ENCODE measurements at places on chromosomes 4 and X.
A peak's percentile ranks its signal among the peaks of the same experiment; 100 is the strongest.

DNA sequence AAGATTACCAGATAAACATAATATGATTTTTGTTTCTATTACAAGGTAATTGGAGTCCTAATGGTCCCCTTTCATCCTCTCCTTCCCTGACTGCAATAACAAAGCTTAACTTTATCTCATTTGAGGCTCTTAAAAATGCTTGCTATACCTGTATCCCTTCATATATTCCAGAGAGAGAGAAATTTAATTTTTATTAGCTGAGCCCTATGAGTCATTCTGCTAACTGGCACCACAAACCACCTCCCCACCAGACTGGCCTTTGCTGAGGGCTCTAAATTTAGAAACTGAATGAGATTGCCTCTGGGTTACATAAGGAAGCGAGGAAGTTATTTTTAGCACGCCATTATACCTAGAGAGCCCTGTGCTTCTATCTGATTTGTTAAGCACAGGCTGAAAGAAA lies 27.4 kb downstream of the CBLL2 start:
- peak; percentile 11 for DNase-seq

DNA sequence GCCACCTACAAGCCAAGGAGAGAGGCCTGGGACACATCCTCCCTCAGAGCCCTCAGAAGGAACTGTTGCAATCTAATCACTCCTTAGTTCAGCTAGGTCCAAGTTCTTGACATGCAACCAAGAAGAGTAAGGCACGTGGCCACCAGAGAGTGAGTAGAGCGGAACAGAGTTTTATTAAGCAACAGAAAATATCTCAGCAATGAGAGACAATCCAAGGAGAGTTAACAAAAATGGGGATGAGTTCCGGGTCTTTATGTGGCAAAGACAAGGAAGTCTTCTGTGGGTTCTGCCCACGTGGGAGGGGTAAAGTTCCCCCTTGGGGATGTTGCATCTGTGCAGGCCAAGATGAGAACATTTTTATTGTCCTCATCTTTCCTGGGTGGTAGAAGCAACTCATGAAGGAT lies 38.5 kb upstream of the PROM1 start:
- no peak for DNase-seq

DNA sequence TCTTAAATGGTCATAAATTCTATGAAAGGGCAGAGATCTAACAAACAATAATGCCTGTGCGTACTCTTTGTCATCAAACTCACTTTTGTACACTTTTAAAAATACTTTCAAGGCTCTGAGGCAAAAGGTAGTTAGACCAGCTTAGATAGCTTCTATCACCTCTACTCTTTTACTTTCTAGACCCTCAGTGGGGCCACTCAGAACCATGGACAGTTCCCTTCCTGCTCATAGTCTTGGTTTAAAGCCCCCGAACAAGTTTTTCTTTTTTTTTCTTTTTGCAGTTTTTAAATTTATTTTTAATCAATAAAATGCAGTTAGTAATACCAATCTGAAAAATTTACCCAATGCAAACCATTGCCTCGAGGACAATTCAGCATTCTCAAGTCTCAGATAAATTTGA lies 460.5 kb upstream of the CNKSR2 start:
- DNase-seq: no peak

- no peak for DNase-seq
These were observed 15.2 kb downstream of the BLTP1 start for GRCh38 chr4:122167369-122167768.

DNA sequence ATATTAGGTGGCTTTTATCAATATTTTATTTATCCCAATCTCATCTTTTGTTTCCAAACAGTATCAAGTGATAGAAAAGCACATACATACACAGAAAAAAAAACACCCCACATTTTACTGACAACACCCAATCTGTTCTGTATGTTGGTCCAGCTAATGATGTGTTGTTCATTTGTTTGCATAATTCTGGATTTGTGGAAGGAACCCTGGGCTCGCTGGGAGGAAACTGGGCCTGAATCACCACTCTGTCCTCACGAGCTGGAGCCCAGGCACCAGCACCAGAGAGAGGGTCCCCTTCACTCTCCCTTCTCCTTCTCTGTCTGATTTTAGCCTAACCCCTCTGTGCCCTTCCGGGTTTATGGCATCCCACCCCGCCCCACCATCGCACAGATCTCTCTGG lies 79.8 kb downstream of the PSAPL1 start:
- DNase-seq: no peak

- no peak for DNase-seq
These were observed 92.2 kb downstream of the DCTD start for GRCh38 chr4:182825003-182825402.

DNA sequence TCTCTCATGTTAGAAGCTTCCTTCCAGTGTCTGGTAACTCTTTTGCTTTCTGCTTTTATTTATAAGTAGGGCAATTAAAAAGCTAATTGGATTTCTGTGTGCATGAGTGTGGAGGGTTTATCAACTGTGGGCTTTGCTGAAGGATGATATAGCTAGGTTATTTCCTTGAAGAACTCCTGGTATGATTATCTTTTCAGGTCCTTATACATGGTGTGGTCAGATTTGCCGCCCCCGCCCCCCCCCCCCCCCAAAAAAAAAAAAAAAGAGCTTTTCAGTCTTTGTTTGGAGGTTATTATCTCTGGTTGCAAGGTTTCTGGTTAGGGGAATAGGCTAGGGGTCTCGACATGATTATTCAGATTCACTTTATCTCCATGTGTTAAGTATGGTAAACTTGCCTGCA lies 35.9 kb downstream of the MOB1B start:
- no peak for DNase-seq

- DNase-seq: no peak
These were observed 325.0 kb downstream of the RAB28 start for GRCh38 chr4:13159041-13159620.

DNA sequence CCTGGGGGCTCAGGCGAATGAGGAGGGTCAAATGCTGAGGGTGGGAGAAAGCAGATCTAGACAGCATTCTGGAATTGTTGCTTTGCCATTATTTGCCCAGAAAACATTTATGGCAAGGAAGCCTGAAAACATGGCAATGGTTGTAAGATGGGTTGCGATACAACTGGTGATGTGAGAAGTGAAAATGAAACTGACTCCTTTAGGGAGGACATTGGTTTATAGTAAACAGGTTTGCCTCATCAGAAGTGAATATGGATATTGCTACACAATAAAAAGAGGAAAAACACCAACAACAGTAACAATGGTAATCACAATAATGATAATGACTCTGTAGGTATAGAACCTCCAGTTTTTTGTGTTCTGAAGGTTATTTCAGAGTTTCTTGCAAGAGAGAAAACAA lies 107.0 kb upstream of the TBC1D9 start:
- DNase-seq: no peak

DNA sequence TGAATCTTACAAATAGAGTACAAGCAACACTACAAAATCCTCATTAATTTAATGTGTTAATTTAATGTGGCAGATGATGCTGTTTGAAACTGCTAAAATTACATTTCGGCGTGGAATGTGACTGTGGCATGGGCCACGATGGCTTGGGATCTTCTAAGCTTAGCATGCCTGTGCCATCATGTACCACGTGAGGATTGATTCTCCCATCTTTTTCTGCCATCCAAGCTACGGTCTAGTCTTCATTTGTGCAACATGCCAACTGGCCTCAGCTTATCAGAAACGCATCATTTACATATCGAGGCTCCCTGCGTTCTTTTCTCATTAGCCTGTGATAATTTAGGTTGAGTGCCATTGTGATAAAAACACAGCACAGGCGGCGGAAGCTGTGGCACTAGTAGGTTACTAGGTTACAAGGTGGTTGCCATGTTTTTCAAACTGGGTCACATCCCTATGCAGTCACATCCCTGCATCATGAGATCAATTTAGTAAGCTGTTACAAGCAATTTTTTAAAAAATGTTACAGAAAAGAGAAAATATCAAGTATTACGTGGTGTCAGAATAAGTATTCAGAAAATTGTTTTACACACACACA lies 189.9 kb upstream of the RBPJ start:
- DNase-seq: no peak

- no peak for DNase-seq
These were observed 625.5 kb downstream of the TLL1 start for GRCh38 chr4:166498546-166498945.

DNA sequence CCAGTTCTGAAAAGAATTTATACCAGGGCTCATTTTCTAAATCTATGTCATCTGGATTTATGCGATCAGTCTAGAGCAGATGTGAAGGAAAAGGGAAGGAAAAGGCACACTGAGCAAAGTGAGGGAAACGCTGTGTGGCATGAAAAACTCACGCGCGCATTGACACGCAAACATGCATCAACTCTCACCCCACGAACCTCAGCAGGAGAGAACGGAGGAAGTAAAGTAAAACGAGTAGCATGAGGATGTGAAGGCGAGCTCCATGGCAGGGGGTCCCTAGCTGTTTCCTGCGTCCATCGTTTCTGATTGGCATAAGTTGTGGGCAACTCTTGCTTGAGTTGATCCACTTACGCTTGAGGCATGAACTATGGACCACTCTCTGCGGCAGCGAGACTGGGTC lies 102.8 kb upstream of the PDLIM3 start:
- DNase-seq: no peak

- no peak for DNase-seq
These were observed 17.8 kb downstream of the JADE1 start for GRCh38 chr4:128827296-128827695.

- DNase-seq: peak; percentile 76
These were observed 6.8 kb upstream of the SASH3 start for GRCh38 chrX:129772796-129773431.

GRCh38 chr4:47913330-47913729 lies 1.1 kb downstream of the NFXL1 start:
- DNase-seq: no peak

Data from pons (tissue), 1 donor.